ENCODE measurements at places on chromosomes 3 and 15.

GRCh38 chr15:57505949-57506391, 85.7 kb upstream of the MYZAP start:
- no peak for DNase-seq

- DNase-seq, result no peak
Observed at GRCh38 chr3:147401421-147401820, 4.9 kb downstream of the ZIC4 start.

GRCh38 chr15:75671730-75672602, 24.3 kb downstream of the SNX33 start:
- no peak for DNase-seq

GRCh38 chr3:67458896-67459530, 195.4 kb downstream of the SUCLG2 start:
- DNase-seq, result no peak

DNA sequence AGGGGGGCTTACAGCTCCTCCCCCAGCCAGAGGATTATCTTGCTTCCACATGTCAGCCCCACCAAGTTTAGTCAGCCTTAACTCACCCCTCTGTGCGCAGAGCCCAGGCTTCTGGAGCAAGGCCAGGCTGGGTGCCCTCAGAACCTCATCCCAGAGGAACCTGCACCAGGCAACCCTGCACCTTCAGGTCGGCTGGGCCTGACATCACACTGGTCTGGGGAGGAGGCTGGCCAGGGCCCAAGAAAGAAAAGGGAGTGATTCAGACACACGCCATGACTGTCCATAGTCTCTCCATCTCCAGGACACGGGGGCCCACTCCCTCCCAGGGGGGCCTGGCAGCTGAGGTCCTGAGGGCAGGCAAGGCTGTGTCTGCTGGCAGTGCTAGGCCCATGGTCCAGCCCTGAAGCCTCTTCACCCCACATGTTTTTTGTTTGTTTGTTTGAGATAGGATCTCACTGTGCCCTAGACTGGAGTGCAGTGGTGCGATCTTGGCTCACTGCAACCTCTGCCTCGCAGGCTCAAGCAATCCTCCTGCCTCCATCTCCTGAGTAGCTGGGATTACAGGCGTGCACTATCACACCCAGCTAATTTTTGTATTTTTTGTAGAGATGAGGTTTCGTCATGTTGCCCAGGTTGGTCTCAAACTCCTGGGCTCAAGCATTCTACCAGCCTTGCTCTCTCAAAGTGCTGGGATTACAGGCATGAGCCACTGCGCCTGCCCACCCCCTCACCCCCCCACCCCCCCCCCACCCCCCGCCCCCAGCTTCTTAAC, 11.1 kb downstream of the TNK2 start:
- no peak for DNase-seq

DNA sequence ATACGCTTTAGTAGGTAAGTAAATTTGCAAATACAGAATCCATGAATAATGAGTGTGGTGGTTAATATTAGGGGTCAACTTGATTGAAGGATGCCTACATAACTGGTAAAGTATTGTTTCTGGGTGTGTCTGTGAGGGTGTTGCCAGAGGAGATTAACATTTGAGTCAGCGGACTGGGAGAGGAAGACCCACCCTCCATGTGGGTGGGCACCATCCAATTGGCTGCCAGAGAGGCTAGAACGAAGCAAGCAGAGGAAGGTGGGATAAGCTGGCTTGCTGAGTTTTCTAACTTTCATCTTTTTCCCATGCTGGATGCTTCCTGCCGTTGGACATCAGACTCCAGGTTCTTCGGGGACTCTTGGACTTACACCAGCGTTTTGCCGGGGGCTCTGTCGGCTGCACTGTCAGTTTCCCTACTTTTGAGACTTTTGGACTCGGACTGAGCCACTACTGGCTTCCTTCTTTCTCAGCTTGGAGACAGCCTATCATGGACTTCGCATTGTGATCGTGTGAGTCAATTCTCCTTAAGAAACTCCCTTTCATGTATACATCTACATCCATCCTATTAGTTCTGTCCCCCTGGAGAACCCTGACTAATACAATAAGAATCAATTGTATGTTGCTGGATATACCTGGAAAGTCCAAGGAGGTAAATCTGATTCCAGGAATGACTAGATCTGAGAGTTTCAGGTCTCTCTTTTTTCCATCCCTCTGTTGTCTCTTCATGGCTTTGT, 25.8 kb upstream of the NEDD4 start:
- no peak for DNase-seq

DNA sequence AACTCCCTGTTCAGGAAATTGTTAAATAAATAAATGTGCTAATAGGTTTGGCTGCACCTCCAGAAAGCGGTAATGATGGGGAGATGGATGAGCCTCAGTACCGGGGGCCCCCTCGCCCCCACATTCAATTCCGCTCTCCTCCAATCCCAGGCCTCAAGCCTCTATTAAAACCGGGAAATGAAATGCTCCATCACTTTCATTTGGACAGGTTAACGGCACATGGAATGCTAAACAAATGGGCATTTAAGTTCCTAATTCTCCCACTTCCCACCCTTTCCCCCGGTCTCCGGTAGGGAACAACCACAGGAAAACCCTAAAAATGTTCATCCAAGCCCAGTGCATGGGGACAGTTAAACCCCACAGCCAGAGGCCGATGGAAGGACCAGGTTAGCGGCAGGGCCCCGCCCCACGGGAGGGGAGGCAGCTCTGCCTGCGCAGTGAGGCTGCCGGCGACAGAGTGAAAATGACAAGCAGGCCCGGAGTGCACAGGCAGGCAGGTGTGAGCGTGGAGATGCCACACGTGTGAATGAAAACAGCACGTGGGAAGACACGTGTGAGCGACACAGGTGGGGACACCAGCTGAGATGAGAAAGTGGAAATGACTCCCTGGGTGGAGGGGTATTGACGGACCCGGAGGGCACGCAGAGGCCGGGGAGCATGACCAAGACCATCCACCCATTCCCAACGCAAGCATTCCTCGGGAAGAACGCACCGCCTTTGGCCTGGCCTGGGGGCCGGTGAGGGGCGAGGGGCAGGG, 28.1 kb downstream of the RNU5B-1 start:
- no peak for DNase-seq

- no peak for DNase-seq
Observed at GRCh38 chr3:103684904-103685303, 1250.1 kb downstream of the ZPLD1 start.

DNA sequence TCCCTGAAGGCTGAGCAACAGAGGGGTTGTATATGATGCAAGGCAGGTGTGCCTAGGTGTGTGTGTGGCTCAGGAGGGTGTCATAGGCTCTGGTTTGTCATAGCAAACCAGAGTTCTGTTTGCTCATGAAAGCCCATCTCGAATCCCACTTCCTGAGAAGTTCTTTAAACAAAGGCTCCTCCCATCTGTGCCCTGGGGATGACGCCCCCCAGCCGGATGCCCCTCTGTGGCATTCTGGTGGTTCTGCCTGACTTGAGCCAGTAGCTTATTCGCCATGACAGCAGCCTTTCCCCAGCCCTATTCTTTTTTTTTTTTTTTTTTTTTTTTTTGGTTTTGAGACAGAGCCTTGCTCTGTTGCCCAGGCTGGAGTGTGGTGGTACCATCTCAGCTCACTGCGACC, 45.4 kb downstream of the PDIA5 start:
- no peak for DNase-seq

- DNase-seq, result no peak
Observed at GRCh38 chr3:167882057-167882667, 146.6 kb downstream of the SERPINI1 start.

- DNase-seq, result no peak
Observed at GRCh38 chr3:150097588-150097890, 126.8 kb upstream of the PFN2 start.

GRCh38 chr3:58391156-58391865, 42.3 kb downstream of the PDHB start:
- DNase-seq, result no peak

- no peak for DNase-seq
Observed at GRCh38 chr3:78972617-78973301, 795.0 kb downstream of the ROBO1 start.

DNA sequence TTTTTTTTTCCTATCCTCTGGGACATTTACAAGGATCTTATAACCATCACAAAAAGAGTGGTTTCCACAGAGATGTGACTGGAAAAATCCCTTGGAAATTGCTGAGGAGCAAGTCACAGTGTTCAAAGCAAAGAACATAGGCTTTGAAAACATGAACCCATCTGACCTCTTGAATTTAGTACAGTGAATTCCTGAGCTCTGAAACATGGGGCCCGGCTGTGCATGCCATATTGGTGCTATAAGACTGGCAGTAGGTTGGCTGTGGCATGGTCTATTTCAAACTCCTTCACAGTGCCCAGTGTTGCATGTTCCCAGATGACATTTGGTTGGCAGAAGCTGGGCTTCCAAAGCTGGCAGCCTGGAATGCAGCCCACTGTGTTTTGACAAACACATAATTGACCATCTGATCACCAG, 202.2 kb downstream of the TIGIT start:
- no peak for DNase-seq

DNA sequence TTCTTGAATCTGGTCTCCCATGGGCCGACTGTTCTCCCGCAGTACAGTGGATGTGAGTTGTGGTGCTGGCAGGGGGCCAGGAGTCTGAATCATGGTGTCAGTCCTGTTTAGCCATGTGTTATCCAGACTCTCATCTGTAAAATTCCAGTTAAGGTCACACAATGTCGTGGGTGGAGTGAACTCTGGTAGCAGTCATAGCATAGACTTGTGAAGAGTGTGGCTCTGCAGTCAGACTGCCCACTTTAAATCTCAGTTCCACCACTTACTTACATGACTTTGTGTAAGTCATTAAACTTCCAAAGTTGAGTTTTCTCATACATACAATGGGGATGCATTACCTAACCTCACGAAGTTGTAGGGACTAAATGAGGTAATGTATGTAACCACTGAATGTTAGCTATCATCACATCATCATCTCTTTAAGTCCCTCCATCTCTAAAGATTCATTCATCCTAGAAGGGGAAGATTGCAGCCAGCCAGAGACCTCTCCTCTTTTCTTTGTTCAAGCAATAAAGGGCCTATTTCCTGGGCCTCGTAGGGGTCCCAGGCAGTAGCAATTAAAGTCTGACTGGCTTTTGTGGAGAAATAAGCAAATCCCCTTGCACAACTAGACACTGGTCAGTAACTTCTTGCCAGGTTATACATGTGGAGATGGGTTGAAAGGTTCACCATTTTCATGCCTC, 93.9 kb downstream of the PCCB start:
- no peak for DNase-seq

- DNase-seq, result no peak
Observed at GRCh38 chr3:132209855-132210254, 107.4 kb upstream of the ACP3 start.

DNA sequence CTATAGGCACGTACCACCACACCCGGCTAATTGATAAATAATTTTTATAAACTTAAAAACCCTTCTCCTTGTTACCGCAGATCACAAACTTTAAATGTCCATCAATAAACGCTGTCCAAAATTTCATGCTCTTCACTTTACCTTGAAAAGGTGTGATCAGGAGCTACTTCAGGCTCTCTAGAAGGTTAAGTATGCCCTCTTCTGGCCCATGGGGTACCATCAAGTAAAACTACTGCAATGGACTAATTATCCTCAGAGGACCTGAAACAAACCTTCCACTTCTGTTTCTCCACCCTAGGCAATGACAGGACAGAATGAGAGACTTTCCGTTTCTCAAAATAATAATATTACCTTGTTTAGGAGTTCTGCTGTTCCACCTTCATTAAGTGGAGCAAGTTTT, 9.2 kb downstream of the LZTFL1 start:
- DNase-seq, result no peak

- DNase-seq, result no peak
Observed at GRCh38 chr3:185280572-185281365, 26.9 kb upstream of the EHHADH start.

DNA sequence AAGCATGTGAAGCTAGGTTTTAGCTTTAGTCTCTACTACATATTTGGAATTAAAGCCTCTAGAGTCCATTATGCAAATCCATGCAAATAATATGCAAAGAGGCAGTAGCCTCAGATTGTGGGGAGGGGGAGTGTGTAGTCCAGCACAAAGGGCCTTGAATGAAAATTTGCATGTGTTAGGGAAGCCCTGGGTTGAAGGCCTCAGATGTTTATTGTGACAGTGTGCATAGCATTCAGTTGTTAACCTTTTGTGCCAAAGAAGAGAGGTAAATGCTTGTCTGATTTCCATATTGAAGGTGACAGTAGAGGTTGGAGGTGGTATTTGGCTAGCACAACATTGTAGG, 24.5 kb upstream of the BFSP2 start:
- no peak for DNase-seq

DNA sequence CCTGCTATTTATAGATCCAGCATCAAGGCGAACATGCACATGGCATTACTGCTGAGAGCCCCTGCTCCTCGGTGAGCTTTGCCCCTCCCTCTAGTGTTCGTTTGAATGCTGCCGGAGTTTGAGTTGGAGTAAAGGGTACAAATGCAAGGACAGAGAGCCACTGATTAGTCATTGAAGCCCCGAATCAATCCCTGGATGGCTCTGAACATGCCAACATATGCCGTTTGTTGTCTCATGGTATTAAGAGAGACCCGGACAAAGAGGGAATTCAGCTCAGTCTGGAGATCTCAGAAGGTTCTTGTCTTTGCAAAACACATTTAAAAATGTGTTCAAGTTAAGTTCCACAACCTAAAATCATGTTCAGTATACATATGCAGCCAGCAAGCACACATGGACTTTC, 789.2 kb upstream of the NR2F2 start:
- no peak for DNase-seq

DNA sequence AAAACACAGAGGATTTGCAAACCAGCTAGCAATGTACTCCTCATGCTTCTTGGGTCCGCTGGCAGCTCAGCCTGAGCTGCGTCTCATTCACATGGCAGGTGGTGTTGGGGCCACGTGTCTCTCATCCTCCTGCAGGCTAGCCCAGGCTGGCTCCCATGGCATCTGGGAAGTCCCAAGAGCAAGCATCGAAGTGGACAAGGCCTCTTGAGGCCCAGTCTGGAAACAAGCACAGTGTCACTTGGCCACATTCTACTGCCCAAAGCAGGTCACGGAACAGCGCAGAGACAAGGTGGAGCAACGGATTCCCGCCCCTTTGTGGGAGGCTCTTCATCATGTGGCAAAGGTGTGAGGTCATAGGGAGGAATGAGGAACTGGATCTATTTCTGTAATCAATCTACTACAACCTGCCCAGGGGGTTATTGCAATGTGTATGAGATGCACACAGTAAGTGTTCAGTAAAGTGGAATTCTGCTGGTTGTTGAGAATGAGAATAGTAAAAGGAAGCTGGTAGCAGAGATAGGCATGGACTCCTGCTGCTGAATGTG, 128.3 kb downstream of the TPRA1 start:
- DNase-seq, result no peak

GRCh38 chr3:189737071-189737470, 105.9 kb downstream of the TP63 start:
- no peak for DNase-seq

DNA sequence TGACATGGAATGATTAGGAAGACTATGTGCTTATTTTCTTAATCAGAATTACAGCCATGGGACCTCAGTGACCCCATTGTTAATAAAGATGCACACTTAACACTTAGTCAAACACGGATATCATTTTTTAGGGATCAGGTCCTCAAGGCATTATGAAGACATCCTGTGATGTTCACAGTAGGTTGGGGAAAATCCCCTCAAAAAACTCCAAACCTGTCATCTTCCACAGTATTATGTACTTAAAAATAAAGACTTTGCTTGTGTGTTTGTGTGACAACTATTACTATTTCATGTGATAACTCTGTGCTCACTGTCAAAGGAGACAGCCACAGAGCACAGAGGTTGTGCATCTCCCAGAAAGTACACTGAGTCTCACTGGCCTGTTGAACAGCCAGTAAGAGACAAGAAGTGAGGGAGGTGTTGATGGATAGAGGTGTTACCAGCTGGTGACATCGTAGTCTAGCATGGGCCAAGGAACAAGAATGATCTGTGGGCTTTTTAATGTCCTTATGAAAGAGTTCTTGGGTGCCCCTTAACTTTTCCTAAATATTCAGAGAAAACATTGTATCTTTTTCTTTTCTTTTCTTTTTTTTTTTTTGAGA, 18.0 kb downstream of the CHST2 start:
- no peak for DNase-seq

All from stimulated activated CD4-positive, alpha-beta T cell treated with anti-CD3 and anti-CD28 coated beads, Interleukin-1b, Interleukin-23, amount 100 ng/mL, for 1 hour (primary cell).